GM12878 (cell line): ENCODE measurements at places on chromosomes 5 and 9.

- DNase-seq: no peak
Observed at GRCh38 chr5:133387091-133387490, 225.2 kb downstream of the FSTL4 start.

- no peak for DNase-seq
Observed at GRCh38 chr5:170819824-170820223, 36.3 kb downstream of the GABRP start.

GRCh38 chr5:53779541-53779981 is 219.1 kb downstream of the NDUFS4 start:
- no peak for DNase-seq

DNA sequence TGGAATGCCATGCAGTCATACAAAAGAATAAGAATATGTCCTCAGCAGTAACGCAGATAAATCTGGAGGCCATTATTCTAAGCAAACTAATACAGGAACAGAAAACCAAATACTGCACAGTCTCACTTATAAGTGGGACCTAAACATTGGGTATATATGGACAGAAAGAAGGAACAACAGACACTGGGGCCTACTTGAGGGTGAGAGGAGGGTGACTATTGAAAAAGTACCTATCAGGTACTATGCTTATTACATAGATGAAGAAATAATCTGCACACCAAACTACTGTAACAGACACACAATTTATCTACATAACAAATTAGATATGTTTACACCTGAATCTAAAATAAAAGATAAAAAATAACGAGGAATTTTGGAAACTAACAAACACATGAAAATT is 38.8 kb downstream of the MEIKIN start:
- no peak for DNase-seq

DNA sequence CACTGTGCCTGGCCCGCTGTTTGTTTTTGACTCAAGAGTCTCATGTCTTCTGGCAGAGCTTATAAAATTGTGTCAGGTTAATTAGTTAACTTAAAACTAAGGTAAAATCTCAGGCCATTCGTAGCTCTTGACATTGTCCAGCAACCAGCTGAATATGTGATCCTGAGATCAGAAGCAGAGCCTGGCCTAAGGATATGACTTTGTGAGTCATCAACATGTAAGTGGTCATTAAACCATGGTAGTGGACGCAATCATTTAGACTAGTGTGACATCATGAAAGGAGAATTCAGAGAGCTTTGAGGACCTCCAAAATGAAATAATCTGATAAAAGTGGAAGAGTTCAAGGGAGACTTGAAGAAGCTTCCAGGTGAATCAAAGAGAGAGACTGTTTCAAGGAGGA is 23.3 kb downstream of the SPZ1 start:
- DNase-seq: no peak

GRCh38 chr5:50415912-50416311 is 25.2 kb downstream of the EMB start:
- peak; percentile 19 for DNase-seq

- DNase-seq: peak; percentile 13
Observed at GRCh38 chr5:107248066-107248695, 422.6 kb downstream of the EFNA5 start.

GRCh38 chr5:72284559-72285423 is 35.2 kb downstream of the MRPS27 start:
- DNase-seq: no peak

DNA sequence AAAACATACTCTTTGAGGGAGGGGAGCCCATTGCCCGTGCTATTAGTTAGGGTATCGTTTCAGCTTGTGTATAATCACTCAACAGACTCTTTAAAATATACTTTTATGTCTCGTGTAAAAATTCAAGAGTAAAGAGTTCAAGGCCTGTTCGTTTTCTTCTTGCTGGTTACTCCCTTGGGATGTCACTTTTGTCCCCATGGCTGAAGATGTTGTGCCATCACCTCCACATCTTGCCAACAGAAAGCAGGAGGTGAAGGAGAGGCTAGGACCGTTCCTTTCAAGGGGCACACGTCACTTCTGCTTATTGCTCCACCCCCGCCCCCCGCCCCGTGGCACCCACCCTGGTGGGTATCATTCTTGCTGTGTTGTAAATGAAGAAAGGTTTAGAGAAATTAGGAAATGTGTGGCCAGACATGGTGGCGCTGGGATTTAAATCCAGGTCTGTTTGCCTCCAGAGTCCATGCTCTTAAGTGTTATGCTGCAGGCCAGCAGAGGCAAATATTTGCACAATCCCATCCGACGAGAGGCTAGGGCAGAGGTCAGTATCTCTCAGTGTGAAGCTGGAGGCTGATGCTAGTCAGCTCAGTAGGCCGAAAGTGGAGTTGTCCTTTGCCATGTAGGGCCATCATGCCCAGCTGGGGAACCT is 3.0 kb downstream of the MLANA start:
- no peak for DNase-seq

- no peak for DNase-seq
Observed at GRCh38 chr9:133938753-133939152, 53.4 kb downstream of the VAV2 start.

GRCh38 chr5:82259172-82259800 is 18.9 kb downstream of the RPS23 start:
- DNase-seq: no peak

GRCh38 chr5:96763026-96763425 is 44.7 kb downstream of the ERAP1 start:
- DNase-seq: no peak

- no peak for DNase-seq
Observed at GRCh38 chr5:51034222-51034901, 348.9 kb upstream of the ISL1 start.

- DNase-seq: peak; percentile 16
Observed at GRCh38 chr5:68710514-68710913, 383.3 kb upstream of the SLC30A5 start.

GRCh38 chr5:35672995-35673394 is 55.3 kb downstream of the SPEF2 start:
- no peak for DNase-seq

DNA sequence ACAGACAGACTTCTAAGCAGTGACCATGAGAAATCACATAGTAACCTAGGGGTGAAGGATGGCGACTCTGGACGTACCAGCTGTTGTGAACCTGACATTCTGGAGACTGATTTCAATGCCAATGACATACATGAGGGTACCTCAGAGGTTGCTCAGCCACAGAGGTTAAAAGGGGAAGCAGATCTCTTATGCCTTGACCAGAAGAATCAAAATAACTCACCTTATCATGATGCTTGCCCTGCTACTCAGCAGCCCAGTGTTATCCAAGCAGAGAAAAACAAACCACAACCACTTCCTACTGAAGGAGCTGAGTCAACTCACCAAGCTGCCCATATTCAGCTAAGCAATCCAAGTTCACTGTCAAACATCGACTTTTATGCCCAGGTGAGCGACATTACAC is 38.0 kb upstream of the CCDC152 start:
- peak; percentile 32 for DNase-seq

- no peak for DNase-seq
Observed at GRCh38 chr5:167286891-167287290, 1004.6 kb upstream of the WWC1 start.

- no peak for DNase-seq
Observed at GRCh38 chr5:168676501-168676900, 97.3 kb upstream of the PANK3 start.

DNA sequence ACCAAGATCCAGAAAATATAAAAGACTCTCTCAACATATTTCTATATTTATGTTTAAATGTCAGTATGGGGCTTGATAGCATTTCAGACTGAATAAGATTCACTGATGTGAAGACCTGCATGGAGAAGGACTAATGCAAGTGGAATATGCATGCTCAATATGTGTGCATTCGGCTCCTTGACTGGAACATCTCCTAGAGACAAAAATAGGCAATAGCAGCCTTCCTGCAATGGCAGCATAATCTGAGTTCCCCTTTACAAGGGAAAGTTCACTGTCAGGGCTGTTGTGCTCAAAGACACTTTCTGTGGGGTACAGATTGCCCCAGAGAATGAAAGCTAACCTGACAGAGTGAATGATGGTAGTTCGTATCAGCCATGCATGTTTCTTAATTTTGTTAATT is 42.4 kb downstream of the STARD4 start:
- DNase-seq: no peak

DNA sequence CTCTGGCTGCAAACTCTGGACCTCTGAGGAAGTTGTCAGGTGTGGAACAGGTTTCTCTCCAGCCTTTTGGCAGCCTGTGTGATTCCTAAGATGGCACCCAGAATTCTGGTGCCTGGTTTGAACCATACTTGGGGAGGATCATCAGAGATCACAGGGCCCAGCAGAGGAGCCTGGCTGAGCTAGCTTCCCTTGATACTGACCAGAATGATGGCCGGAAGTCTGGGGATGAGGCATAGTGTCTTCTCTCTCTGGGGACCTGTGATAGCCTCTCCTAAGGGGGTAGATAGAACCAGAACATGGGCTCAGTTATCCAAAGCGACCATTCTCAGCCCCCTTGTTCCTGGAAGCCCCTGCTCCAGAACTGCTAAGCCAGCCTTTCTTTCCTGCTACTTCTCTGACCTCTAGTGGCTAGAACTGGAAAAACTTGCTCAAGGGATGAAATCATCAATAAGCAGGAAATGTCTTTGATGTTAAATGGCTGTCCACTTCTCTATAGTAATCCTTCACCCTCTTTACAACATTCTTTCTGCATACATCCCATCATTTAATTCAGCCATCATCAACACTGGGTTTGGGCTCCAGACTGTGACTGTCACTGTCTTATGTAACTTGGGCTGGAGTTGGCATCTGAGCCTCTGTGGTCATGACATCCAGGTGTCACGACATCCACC is 55.1 kb downstream of the C9orf152 start:
- no peak for DNase-seq

DNA sequence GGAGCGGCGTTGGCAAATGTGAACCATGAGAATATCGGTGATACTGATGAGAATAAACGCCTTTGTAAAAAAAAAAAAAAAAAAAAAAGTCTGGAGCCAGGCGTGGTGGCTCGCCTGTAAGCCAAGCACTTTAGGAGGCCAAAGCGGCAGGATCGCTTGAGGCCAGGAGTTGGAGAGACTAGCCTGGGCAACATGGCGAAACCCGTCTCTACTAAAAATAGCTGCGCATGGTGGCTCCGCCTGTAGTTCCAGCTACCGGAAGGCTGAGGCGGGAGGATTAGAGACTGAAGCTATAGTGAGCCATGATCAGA is 425 bp upstream of the NFX1 start:
- DNase-seq: no peak

GRCh38 chr5:139631520-139632165 is 16.5 kb upstream of the CXXC5 start:
- no peak for DNase-seq

DNA sequence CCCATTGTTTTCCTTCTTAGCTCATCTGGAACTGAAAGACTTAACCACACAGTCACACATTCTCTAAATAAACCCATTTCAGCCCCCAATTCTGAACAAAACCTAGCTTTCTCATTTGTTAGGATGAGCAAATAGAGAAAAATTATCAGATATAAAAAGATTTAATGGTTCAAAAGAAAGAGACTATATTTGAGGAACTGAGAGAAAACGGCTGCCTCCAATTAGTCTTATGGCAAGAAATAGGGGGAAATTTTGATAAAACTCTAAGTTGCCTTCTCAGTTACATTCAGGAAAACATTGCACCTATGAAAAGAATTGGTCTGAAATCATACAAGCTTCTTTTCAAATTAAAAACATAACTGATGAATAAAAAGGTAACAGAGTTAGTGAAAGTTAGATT is 63.7 kb upstream of the ALDH1B1 start:
- no peak for DNase-seq

- no peak for DNase-seq
Observed at GRCh38 chr5:129271308-129271707, 176.8 kb downstream of the ISOC1 start.

DNA sequence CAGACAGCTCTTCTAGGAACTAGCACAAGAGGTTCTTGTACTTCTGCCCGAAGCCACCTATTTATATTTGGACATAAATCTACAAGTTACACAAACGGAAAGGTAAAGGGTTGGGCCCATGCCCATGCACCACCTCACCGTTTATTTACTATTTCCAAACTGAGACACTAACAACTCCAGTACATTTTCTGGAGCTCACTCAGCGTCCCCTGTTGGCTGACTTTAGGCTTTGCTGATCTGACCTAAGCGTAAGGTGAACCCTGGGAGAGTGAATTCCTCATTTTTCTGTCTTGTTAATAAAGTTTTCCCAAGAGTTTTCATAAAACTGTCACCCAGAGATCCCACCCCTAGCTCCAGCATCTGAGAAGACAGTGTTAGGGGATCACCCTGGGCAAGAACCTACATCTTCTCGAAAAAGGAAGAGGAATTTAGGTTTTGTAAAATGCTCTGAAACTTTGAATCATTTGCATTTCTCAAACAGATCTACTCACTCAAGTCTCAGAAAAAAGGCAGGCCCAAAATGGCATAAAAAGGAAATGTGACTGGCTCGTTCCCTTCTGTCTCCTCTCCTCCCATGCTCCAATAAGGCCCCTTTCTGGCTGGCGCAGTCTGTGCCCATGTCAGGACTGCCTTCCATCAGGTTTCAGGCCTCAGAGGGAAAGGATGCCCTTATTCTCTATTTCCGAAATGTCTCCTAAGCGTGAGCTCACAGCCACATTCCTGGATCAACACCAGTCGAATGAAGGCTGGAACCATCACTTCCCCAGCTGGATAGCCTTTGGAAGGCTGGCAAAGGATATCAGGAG is 201.3 kb downstream of the FANCC start:
- no peak for DNase-seq

GRCh38 chr5:168600409-168600808 is 21.2 kb upstream of the PANK3 start:
- DNase-seq: no peak

GRCh38 chr9:38039907-38040682 is 28.9 kb downstream of the SHB start:
- DNase-seq: no peak

DNA sequence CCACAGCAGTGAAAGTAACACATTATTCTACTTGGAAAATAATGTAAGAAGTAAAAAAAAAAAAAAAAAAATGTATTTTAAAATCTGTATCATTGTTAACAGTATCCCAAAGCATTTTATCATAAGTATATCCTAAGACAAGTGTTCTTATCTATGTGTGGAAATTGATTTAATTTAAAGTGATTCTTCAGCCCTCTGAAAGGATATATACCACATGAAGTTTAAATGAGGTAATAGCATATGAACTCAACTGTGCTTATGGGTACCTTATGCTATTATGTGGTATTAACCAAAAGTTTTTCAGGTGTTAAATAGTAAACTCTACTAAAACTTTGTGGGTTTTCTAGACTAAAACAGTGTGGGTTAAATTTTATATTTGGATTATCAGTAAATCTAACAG is 2.8 kb upstream of the SECISBP2 start:
- no peak for DNase-seq

- no peak for DNase-seq
Observed at GRCh38 chr5:31334061-31334860, 140.8 kb downstream of the CDH6 start.

- no peak for DNase-seq
Observed at GRCh38 chr9:22307013-22307711, 139.5 kb upstream of the DMRTA1 start.

- no peak for DNase-seq
Observed at GRCh38 chr9:4371108-4371507, 71.2 kb upstream of the GLIS3 start.
